ENCODE measurements at places on chromosomes 1 and 21. TPM values are rescaled to one million over a fixed set of nuclear protein-coding genes. Genes with fewer than 3 reads are reported as not detected.

Gene RIPPLY3
- total RNA-seq, result not detected

Gene S100A2
- total RNA-seq, result 0.33 TPM

Gene SLC41A1
- total RNA-seq, result 23.4 TPM

Gene C2CD4D
- not detected for total RNA-seq
